Stimulated activated CD8-positive, alpha-beta memory T cell treated with anti-CD3 and anti-CD28 coated beads, Interleukin-7, amount 100 ng/mL, for 1 hour (primary cell): ENCODE measurements at places on chromosomes 11 and 22.

GRCh38 chr11:68498903-68499883, 38.6 kb downstream of the PPP6R3 start:
- no peak for DNase-seq

DNA sequence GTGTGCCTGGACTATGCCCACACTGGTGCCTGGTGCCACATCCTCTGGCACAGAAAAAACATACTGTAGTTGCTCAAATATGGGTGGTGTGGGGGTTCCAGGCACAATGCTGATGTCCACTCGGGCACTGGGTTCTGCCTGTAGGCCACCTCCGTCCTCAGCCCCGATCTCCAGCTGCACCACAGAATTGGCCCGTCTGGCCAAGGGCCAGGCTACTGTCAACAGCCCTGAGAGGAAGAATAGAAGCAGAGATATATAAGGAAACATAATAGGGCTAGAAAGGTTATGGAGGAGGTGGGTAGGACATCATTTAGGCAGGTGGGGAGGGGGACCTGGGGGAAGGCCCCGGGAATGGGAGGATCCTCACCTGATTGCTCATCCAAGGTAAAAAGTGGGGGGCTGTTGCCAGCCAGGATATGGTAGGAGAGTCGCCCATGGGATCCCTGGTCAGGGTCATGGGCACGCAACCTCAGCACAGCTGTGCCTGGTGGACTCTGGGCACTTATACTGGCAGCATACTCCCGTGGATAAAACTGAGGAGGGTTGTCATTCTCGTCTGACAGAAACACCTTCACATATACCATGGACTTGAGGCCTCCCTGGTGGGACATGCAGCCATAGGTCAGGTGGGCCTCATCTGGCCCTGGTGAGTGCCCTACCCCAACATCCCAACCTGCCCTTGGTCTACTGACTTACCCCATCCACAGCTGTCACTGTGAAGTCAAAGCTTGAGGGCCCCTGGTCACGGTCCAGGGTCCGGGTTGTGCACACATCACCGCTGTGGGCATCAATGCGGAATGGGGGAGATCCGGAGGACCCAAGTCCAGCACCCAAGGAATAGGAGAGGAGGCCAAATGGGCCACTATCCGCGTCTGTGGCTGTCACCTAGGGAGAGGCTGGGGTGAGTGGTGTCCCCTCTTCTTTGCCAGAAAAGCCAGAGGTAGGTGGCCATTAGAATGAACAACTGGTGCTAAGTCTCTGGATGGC, 14.5 kb upstream of the TPP1 start:
- no peak for DNase-seq

GRCh38 chr11:116175707-116176106, 597.1 kb downstream of the BUD13 start:
- no peak for DNase-seq

- no peak for DNase-seq
Measured at GRCh38 chr11:47396049-47396320, 12.4 kb upstream of the SLC39A13 start.

GRCh38 chr11:63599211-63600122, 14.8 kb downstream of the PLAAT3 start:
- no peak for DNase-seq

- no peak for DNase-seq
Measured at GRCh38 chr22:38167988-38168407, 13.6 kb downstream of the PLA2G6 start.

- no peak for DNase-seq
Measured at GRCh38 chr22:26271427-26271826, 102.2 kb downstream of the SEZ6L start.
